ENCODE measurements at places on chromosomes 16 and 17.
A peak's percentile ranks its signal among the peaks of the same experiment; 100 is the strongest.

DNA sequence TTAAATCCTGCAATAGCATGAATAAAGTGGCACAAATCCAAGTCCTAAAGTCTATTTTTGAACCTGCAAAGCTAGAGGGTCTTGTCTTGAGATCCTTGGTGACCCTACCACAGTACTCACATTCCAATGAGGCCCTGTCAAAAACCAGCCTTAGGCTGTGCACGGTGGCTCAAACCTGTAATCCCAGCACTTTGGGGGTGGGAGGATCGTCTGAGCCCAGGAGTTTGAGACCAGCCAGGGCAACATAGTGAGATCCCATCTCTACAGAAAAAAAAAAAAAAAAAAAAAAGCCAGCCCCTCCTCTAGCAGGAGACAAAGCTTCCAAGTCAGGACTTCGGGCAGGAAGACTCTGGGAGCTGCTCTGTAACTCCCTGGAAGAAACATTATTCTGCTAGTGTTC, 16.3 kb downstream of the CYTH1 start:
- no peak for DNase-seq

GRCh38 chr16:64627288-64627687, 494.6 kb downstream of the CDH11 start:
- DNase-seq: no peak

- no peak for DNase-seq
Observed at GRCh38 chr17:1312261-1312870, 32.9 kb downstream of the TRARG1 start.

DNA sequence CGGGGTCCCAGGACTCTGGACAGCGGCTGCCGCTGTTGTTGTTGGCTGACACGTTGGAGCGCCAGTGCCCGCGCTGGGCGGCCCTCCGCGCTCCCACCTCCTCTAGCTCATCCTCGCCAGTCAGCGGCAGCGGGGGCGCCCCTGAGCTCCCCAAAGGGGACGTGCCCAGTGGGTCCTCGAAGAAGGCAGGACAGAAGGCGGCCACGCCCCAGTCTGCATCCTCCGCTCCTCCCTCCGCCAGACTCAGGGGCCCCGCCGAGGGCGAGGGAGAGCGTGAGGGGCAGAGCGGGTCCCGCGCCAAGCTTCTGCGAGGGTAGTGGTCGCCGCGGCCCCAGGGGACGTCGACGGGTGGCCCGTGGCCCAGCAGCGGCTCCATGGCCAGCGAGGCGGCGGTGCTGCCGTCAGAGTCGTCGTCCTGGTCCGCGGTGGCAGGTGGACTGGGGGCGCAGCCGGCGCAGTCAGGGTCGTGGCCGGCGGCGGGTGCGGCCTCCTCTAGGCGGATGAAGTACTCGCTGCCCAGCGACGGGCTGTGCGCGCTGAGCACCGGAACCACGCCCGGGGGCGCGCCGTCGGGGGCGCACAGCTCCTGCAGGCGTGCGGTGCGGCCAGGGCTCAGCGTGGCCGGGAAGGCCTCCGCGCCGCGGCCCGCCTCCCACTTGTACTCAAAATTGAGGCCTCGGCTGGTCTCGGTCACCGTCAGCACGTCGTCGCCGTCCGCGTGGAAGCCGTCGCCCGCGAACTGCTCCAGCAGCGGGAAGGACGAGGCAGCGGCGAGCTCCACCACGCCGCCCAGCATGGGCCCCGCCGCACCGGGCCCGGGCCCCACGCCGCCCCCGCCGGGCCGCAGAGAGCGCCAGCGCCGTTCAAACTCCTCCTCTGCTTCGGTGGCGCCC, 43.2 kb upstream of the PVALEF start:
- no peak for DNase-seq

DNA sequence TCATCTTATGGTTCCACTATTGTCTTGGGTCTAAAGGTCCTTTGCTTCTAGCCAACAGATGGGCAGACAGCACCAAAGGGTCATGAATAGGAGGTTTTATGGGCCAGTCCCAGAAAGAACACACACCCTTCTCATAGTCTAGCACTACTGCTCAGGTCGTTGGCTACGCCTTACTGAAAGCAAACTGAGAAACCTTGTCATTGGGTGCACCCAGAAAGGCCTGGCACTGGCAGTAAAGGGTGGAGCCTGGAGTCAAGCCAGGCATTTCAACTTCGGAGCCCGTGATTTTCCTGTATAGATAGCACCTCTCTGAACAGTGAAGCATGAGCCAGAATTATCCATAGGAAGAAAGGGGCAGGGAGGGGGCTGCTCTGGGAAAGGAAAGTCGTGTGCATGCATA, 74.9 kb downstream of the VAT1L start:
- no peak for DNase-seq

GRCh38 chr17:17723354-17724261, 42.4 kb downstream of the RAI1 start:
- no peak for DNase-seq

- no peak for DNase-seq
Observed at GRCh38 chr16:68374246-68374805, 63.5 kb downstream of the PRMT7 start.

- DNase-seq: no peak
Observed at GRCh38 chr17:17106756-17107155, 64.5 kb downstream of the MPRIP start.

GRCh38 chr17:1742371-1743087, at the start of gene SERPINF2:
TSS of gene SERPINF2 (plus strand) at chr17:1742871. CDS start at chr17:1744996, 2,125 bp downstream.
- no peak for DNase-seq

GRCh38 chr16:53099318-53100130, 44.7 kb downstream of the CHD9 start:
- DNase-seq: peak; percentile 70

DNA sequence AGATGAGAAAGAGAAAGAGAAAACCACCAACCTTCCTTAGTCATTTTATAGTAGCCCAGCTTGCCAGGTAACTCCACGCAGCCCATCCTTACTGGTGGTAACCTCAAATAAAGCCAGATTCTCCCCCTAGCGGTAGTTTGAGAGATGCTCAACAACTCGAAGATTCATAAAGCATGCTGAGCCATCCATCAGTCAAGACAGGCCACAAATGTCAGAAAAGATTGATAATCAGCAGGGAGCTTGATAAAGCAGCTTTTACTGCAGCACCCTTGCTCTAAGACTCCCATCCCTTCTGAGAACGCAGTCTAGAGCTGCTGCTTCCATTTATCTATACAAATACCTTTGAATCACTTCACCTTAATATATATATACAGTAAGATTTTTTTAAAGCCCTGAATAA, 451.5 kb upstream of the HSBP1 start:
- DNase-seq: peak; percentile 19

- peak; percentile 99 for DNase-seq
Observed at GRCh38 chr16:89031715-89032659, 55.0 kb upstream of the CBFA2T3 start.

GRCh38 chr17:60671482-60671881, 6.2 kb upstream of the BCAS3 start:
- no peak for DNase-seq

DNA sequence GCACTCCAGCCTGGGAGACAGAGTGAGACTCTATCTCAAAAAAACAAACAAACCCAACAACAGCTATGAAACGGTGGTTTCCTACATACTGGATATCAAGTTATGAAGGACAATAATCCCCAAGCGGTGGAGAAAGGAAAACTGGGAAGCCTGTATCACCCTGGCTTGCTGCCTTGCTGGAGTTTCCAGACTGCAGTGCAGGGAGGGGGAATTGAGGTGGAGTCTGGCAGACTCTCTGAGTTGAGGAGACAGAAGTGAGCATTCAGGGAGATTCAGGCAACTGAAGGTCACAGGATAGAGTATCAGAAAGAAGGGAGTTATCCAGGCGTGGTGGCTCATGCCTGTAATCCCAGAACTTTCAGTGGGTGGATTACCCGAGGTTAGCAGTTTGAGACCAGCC, 11.9 kb downstream of the QRICH2 start:
- DNase-seq: no peak

DNA sequence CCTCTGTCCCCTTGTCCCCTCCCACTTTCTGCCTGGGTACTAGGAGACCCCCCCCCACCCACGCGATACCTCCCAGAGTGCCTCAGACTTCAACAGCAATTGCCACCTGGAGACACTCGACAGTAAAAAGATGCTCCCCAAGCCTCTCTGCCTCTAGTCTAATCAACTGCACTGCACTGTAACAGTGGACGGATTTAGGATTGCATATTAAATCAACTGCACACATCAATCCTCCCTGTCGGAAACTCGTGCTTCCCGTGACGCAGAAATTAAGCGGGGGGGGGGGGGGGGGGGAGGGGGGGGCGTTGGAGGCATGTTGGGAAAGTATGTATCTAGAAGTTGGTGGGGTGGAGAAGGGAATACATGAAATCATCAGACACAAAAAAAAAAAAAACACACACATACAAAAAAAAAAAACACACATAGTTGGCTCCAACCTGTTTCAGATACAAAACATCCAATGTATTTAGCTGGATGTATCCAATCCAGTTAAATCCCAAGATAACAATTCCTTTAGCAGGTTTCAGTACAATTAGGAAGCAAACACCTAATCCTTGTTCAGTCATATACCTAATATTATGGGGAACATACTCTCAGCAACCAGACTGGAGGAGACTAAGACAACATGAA, 29.7 kb downstream of the FAM222B start:
- no peak for DNase-seq

- no peak for DNase-seq
Observed at GRCh38 chr17:39655105-39655504, 10.0 kb upstream of the TCAP start.

GRCh38 chr16:8958344-8959167, 5.2 kb downstream of the USP7 start:
- DNase-seq: peak; percentile 87

- DNase-seq: no peak
Observed at GRCh38 chr17:50154604-50155003, 4.1 kb upstream of the PPP1R9B start.

DNA sequence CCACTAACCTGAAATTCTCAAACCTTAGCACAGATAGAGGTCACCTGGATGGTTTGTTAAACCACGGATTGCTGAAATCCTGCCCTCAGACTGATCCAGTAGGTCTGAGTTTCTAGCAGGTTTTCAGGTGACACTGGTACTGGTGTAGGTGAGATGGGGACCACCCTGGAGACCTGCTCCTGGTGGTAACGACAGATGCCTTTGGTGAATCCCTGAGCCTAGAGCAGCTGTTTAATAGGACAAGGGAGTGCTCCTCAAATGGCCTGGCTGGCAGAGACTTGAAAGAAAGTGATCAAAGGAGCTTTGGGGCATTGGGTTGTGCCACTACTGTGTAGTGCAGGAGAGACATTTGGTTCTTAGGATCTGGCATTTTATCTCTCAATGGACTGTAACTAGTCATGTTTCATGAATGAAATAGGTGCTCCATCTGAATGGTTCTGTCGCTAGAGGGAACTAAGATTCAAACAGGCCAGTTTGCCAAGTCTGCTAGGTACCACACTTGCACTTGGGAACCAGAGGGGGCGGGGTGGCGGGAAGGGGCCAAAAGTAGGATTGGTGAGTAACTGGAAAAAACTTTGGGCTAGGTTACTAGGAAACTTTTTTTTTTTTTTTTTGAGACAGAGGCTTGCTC, 2.9 kb upstream of the IFI35 start:
- DNase-seq: no peak

- no peak for DNase-seq
Observed at GRCh38 chr17:65544672-65545071, 16.8 kb downstream of the AXIN2 start.

- peak; percentile 45 for DNase-seq
Observed at GRCh38 chr17:28065706-28066105, 23.2 kb downstream of the NLK start.

DNA sequence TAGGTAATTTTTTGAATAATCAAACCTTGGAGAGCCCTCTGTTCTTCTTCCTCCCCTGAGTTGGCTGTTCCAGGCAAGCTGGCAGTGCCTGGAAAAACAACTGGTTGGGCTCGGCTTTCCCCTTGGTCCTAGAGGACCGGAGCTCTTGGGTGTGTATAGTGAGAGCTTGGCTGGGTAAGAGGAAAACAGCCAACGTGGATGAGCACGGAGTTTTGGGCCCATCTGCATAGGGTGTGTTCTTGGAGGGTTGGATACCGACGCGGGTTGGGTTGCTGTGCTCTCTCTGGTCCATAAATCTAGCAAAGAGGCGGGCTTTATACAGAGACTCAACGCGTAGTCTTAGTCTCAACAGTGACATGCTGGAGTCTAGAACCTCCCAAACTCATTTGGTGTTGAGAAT, 23.2 kb downstream of the ITGB3 start:
- no peak for DNase-seq

DNA sequence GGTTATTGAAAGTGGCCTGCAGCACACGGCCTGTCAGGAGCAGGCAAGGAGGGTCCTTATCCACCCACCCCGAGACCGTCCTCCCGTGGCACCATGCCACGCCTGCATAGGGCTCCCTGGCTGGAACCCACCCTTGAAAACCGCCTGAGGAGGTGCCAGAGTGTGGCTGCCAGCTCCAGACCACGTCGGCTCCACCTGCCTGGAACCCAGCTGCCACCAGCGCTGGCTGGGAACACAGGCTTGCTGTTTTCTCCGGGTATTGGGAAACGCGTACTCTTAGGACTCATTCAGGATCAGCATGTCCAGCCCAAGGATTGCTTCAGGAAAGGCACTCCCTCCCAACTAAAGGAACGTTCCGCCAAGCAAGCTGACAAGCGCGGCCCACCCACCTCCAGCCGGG, 6.7 kb downstream of the ARL16 start:
- DNase-seq: no peak

GRCh38 chr17:42310787-42311215, 22.5 kb downstream of the STAT5A start:
- DNase-seq: no peak

All from MV-4-11 (cell line).